ENCODE measurements at places on chromosomes 13 and 19.

GRCh38 chr13:49840266-49840665, 47.8 kb upstream of the KPNA3 start:
- no peak for DNase-seq

- no peak for DNase-seq
Measured at GRCh38 chr13:93824286-93824685, 597.7 kb downstream of the GPC6 start.

GRCh38 chr13:82606008-82606407, 1276.3 kb downstream of the SLITRK1 start:
- no peak for DNase-seq

- DNase-seq, result no peak
Measured at GRCh38 chr13:36770741-36771140, 48.3 kb upstream of the RFXAP start.

- DNase-seq, result no peak
Measured at GRCh38 chr19:45254044-45254531, 3.0 kb downstream of the MARK4 start.

DNA sequence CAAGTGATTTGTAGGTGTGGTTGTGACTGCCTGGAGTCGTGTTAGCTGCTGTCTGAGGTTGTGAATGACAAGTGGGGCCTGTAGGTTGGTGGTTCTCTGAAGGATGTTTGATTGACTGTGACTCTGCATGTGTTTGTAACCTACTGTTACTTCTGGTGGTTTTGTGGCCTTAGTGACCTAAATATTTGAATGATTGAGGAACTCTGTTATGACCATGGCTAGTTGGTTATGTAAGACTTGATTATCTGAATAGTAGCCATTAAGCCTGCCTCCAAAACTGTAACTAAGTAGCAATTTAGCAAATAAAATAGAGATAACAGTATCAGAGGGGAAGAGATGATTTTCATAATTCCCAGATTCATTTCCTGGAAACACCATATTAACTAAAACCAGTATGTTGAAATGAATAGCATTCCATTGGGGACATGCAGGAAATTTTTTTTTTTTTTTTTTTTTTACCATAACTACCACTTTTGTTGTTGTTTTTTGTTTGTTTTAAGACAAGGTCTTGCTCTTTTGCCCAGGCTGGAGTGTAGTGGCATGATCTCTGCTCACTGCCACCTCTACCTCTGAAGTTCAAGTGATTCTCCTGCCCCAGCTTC, 865 bp downstream of the ZNF382 start:
- no peak for DNase-seq

DNA sequence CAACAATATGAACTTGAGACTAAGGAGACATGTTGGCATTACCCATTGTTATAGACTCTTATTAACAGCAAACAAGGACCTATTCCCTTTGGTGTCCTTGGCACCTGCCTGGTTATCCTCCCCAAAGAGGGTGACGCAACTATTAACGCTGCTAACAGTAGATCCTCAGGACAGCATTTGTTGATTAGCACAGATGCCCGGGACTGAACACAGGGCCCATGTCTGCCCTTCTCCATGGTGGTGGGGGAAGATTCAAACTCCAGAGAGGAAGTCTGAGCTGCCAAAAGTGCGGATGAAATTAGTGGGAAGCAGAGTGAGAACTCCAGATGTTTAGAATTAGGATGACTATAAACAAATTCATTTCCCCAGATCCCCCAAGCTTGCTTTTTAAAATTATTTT, 101.2 kb upstream of the RAP2A start:
- DNase-seq, result no peak

DNA sequence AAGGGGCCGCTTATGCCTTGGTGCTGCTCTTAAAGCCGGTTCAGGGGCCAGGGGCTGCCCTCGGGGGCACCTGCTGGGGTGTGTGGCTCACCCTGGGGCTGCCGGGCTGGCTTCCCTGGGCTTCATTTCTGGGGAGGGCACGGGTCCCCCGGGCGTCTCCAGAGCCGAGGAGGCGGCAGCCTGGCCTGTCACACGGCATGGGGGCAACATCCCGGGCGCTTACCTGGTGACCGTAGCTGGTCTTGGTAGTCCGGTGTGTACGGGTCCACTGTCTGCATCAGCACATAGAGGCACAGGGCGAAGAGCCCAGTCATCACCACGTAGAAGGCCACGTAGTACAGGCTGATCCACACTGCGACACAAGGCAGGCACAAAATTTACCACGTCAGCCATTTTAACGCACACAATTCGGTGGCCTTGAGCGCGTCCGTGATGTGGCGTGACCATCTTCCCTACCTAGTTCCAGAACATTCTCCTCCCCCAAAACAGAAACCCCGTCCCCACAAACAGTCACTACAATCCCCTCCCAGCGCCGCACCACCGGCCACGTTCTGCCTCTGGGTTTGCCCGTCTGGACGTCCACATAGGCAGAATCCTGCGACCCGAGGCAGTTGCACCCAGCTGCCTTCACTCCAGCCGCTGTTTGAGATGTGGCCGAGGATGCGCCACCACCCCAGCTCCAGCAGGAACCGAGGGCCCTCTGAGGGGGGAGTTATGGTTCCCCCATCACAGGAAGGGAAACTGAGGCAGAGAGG, 3.2 kb downstream of the ATP4B start:
- DNase-seq, result no peak

Measured in CD8-positive, alpha-beta memory T cell (primary cell).